ENCODE measurements at places on chromosomes 1 and 21.

DNA sequence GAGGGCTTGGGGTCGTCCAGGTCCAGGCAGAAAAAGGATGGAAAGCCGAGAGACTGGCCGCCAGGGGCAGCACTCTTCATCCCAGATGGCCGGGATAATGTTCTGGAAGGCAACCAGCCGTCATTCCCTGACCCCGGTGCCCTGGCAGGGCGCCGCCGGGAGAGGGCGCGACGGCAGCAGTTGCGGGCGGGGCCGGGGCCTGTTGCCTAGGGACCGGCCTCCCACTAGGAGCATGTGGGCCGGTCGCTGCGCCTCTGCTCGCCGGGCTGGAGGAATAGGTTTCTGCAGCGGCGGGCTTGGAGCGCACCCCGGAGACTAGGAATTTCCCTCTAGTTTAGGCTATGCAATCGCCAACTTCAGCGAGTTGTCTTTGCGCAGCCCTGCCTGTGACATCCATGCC, 11.0 kb downstream of the DMRTB1 start:
- no peak for DNase-seq

DNA sequence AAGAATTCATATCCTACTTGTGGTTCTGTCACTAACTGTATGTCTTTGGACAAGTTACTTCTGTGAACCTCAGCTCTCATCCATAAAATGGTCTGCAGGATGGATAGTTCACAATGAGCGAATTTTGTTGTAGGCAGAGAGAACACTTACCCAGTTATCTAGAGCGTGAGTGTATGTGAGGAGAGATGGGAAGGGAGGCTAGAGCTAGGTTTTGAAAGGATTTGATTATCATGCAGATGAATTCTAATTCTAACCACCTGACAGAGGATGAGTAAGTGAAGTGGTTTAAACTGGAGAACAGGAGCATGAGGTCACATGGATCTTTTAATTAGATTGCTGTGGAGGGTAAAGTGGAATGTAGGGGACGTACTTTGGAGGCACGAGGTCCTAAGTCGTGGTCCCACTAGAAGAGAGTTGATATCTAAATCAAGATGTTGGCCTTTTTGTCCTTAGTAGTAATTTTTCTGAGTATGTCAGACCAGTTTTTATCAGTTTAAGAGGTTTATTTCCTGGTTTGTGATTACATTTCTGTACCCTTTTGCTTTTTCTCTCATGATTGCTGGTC, 5.0 kb downstream of the SUCO start:
- DNase-seq, result no peak

- DNase-seq, result no peak
Measured at GRCh38 chr1:89553157-89553556, 28.5 kb downstream of the LRRC8B start.

DNA sequence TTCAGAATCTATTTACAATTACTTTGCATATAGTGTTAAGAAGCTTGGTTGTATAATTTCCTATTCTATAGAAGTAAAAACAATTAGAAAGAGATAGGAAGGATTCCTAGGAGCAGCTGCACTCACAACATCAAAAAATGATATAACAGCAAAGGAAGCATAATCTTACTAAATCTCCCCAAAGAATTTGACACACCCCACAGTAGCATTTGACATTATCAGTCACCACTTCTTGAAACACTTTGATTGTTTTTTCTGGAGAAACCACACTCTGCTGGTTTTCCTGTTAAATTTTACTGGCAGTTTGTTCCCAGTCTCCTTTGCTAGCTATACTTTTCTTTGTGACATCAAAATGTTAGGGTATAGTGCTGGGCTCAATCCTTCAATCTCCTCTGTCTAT, 100.8 kb upstream of the KIAA1614 start:
- DNase-seq, result no peak

DNA sequence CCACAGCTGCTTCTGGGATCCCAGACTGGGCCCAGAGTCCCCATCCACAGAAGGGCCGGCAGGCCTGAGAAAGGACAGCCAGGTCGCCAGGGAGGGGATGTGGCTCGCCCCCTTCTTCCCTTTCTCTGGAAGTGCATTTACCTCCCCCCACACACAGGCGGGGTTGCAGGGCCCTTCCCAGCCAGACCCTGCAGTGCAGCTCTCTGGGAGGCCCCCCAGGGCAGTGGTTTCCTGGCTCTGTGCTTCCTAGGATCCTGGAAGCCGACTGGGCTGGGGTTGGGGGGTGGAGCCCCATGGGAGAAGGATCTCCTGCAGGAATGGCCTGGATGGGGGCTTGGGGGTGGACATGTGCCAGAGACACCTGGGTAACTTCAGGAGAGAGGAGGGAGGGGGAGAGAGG, 4.2 kb upstream of the COL6A1 start:
- DNase-seq, result no peak

GRCh38 chr21:35942211-35943144, 117.8 kb downstream of the SETD4 start:
- no peak for DNase-seq

DNA sequence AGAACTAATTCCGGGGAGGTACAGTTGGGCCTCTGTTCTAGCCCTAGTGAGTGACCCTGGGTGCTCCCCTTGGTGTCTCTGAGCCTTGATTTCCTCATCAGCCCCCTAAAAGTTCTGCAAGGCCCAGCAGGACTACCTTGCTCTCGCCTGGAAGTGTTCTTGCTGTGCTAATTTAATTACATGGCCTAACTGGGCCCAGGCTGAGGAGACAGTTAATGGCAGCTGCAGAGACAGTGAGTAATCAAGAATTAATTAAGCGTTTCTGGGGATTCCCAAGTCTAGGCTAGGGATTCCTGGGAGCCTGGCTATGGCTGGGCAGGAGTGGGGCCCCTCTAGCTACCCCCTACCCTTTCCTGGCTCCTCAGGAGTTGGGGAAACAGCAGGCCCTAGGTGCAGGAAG, 24.7 kb upstream of the DMBX1 start:
- DNase-seq, result no peak

DNA sequence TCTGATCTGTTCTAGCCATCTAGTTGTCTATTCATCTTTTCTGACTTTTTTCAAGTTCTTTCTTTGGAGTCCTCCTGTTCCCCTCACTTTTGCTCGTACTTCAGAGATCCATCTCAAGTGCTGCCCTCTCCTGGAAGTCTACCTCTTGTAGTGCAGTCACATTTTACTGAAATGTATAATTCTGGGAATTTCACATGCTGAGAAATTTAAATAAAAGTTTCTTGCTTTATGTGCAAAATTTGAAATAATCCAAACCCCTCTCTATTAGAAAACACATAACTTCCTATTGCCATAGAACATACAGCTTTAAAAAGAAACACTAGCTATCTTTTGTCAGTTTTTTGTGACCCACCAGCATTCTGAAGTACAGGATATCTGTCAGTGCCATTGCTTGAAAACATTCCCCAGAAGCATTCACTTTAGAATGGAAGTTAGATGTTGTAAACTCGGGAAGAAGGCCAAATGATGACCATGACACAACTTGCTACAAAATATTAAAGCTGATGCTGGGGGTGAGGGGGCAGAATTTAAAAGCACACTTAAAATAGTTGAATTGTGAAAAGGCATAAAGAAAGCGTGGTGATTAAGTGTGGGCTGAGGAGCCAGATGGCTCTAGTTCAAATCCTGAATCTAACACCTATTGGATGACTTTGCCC, 22.0 kb downstream of the RLF start:
- DNase-seq, result no peak

- DNase-seq, result no peak
Measured at GRCh38 chr21:14210738-14211137, at the start of gene LIPI. TSS of gene LIPI (minus strand) at chr21:14210955. CDS start at chr21:14210845, 110 bp downstream.

DNA sequence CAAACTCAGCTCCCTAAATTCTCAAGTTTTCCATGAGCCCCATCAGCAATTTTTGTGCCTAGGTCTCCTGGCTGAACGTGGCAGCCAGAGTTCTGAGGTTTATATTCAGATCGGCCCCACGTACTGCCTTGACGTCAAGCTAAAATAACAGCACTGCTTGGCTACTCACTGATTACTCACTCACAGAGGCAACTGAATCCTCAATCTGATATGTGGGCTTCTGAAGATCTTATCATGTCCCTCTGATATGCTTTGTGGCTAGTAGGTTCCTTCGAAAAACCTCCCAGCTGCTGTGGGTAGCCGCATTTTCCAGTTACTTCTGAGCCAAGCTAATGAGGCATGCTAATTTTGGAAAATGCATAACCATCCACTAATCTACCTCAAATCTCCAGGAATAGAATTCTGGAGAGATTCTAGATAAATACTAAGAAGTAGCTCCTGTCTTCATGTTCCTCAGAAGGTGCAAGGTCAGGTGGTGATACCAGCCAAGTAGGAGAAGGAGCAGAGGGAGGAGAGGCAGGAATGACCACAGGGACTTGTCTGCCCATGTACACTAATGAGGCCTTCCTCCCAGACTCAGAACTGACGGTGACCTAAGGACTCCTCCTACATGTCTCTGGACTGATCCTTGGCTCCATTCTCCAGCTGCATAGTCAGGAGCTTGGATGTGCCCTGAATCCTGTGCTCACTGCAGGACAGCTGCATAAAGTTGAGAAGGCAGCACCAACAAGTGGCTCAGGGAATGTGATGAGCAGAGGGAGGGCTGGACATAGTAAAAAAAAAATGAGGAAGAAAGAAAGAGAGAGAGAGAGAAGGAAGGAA, 263.7 kb downstream of the TNR start:
- no peak for DNase-seq

GRCh38 chr1:155073377-155074242, 5.0 kb upstream of the EFNA3 start:
- no peak for DNase-seq

DNA sequence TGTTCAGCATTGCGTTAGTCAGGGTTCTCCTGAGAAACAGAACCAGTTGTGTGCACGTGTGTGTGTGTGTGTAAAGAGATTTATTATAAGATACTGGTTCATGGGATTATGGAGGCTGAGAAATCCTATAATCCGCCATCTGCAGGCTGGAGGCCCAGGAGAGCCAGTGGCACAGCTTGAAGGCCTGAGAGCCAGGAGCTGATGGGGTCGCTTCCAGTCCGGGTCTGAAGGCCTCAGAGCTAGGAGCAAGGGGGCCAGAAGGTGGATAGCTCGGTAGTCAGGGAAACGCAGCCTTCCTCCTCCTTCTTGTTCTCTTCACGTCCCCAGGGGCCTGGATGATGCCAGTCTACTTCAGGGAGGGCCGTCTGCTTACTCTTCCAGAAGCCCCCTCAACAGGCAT, 37.7 kb downstream of the FAAP20 start:
- DNase-seq, result no peak

GRCh38 chr1:196619721-196620120, 11.5 kb upstream of the KCNT2 start:
- no peak for DNase-seq

GRCh38 chr1:234969581-234970400, 158.8 kb downstream of the TOMM20 start:
- no peak for DNase-seq

DNA sequence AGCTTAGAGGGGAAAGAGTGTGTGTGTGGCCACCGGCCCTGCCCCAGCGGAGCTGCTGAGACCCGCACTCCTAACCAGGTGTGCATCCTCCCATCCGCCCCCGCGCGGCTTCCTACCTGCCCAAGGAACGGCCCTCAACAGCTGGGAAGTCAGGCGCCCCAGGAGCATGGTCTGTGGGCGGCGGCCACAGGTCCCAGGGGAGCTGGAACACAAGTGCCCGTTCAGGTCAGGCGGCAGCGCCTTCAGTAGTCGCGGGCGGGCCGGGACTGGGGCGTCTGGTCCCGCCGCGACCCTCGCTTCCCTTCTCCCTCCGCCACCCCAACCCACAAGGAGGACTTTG, 448 bp downstream of the AURKAIP1 start:
- DNase-seq, result no peak

GRCh38 chr21:26170471-26171257, at the start of gene APP:
TSS of gene APP (minus strand) at chr21:26170770. CDS start at chr21:26170620, 150 bp downstream.
- DNase-seq, result peak; percentile 92

GRCh38 chr1:215128504-215128903, 46.0 kb downstream of the KCNK2 start:
- DNase-seq, result no peak

- no peak for DNase-seq
Measured at GRCh38 chr1:208919371-208919770, 664.1 kb upstream of the CAMK1G start.

DNA sequence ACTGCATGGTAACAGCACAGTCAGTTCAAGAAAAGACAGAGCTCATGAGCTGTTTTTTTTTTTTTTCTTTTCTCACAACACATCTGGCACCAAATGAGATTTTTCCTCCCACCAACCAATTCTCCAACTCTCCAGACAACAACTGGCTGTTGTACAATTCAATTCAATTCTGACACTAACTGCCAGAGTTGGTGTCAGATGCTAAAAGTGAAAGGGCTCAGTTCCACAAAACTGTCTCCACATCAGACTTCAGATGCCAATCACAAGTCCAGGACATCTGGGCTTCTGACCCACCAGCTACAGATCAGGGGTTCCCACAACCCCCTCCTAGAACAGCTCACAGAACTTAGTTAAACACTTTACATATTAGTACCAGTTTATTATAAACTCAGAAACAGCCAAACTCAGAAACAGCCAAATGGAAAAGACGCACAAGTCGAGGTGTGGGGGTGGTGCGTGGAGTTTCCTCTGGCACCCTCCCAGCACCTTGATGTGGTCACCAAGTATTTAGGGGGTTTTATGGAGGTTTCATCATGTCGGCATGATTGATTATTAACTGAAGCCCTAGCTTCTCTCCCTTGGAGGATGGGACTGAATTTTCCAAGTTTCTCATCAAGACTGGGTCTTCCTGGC, 39.2 kb upstream of the LRRC8D start:
- peak; percentile 78 for DNase-seq
